ENCODE measurements at places on chromosomes 12 and 14.

GRCh38 chr12:16228067-16228466 lies 49.4 kb downstream of the SLC15A5 start:
- no peak for DNase-seq

- DNase-seq, result no peak
Observed at GRCh38 chr12:108980831-108981618, 39.8 kb downstream of the SVOP start.

DNA sequence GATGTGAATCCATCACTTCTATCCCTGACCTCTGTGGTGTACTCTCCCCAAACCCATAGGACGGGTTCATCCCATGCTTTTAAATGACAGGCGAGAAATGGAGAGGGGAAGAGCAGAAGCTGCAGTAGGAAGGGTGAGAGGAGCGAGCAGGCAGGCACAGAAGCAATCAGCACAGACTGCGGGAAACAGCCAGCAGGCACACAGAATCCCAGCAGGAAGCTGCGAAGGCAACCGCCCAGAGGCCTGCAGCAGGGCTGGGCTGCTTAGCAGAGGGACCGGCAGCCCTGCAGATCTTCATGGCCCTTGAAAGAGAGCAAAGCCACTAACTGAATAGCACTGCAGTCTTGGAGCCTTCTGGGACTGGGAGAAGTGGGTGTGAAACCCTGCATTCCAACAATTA lies 287.0 kb upstream of the FKBP4 start:
- DNase-seq, result no peak

DNA sequence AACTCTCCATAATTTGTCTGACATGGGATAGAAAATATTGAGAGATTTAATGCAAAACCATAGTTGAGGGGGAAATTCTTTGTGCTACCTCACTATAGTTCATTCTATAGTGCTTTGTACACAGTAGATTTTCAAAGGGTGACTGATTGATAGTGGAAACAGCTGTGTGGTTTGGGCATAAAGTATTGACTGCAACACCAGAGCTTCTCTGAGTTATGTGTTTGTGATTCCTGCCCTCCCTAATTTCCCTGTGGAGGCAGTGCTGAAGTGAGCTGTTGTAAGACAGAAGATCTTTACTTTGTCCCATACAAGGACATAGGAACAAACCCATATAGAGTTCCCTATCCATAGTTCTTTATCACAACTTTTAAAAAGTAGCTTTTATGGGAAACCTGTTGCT lies 47.1 kb downstream of the PTPRQ start:
- DNase-seq, result no peak

DNA sequence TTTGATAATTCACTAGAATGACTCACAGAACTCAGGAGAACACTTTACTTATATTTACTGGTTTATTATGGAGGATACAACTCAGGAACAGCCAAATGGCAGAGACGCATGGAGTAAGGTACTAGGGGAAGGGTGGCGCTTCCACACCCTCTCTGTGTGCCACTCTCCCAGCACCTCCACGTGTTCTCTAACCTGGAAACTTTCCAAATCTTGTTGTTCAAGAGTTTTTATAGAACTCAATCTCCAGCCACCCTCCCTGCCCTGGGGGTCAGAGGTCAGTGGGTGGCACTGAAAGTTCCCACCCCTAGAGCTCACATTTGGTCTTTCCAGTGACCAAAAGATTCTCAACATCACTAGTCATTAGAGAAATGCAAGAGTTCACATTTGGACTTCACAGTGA lies 13.2 kb downstream of the TRIM9 start:
- DNase-seq, result no peak

- DNase-seq, result no peak
Observed at GRCh38 chr12:116598311-116599284, 39.4 kb downstream of the MAP1LC3B2 start.

DNA sequence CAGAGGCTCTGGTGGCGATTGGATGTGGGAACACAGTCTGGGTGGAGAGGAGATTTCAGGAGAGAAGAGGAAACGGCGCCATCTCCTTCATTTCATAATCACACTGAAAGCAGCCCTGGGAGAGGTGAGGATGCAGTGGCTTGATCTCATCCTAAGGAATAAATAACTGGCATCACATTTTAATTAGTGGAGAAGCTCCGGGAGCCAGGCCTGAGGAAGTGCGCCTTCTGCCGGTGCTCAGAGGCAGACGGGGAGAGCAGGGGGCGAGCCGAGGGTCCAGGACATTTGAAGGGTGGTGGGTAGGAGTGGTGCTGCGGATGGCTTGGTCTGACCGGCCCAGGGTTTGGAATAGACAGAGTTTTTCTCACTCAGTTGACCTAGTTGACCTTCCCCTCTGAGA lies 265.0 kb downstream of the CACNA1C start:
- DNase-seq, result no peak

- no peak for DNase-seq
Observed at GRCh38 chr14:22974530-22975313, 7.6 kb downstream of the AJUBA start.

GRCh38 chr14:58814466-58814865 lies 176.7 kb downstream of the DACT1 start:
- no peak for DNase-seq

GRCh38 chr12:59425798-59426197 lies 170.0 kb upstream of the SLC16A7 start:
- no peak for DNase-seq

- no peak for DNase-seq
Observed at GRCh38 chr12:48311313-48311712, 39.4 kb downstream of the ZNF641 start.

- DNase-seq, result no peak
Observed at GRCh38 chr14:101654051-101654450, 92.8 kb downstream of the DIO3 start.

DNA sequence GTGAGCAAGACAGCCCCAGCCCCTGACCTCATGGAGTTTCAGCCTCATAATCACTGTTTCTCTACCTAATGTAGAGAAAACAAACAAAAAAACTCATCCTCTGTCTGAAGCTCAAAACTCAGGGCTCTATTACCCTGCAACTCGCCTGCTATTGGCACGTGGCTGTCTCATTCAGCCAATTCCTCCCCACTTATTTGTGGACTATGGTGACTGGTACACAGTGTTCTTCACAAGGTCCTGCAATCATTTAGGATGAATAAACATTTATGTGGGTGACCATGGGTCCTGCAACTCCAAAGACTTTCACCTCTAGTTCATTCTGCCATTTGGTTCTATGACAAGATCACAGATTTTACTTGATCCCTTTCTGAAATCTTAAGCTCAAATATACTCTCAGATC lies 4.7 kb downstream of the PPP2R3C start:
- DNase-seq, result no peak

DNA sequence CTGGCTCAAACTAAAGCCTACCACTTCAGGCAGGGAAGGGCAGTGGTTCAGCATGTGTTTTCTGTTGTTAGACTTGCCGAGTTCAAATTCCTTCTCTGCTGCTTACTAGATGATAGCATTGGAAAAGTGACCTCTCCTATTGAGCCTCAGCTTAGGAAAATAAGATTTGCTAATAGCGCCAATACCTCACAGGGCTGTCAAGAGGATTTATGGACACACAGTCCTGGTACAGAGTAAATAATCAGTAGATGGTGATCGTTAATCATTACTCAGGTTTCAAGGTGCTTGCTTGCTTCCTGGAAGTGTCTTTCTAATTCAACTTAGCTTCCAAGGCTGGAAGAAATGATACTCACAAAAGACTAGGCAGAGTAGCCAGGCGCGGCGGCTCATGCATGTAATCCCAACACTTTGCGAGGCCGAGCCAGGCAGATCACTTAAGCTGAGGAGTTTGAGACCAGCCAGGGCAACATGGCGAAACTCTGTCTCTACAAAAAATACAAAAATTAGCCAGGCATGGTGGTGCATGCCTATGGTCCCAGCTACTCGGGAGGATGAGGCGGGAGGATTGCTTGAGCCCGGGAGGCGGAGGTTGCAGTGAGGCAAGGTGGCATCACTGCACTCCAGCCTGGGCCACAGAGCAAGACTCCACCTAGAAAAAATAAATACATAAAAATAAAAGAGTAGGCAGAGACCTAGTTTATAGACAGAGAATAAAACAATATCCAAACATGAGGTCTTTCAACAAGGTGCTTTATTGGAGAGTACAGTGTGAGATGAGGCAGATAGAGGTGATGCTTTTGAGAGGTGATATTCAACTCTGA lies 6.0 kb downstream of the PLA2G1B start:
- DNase-seq, result no peak

DNA sequence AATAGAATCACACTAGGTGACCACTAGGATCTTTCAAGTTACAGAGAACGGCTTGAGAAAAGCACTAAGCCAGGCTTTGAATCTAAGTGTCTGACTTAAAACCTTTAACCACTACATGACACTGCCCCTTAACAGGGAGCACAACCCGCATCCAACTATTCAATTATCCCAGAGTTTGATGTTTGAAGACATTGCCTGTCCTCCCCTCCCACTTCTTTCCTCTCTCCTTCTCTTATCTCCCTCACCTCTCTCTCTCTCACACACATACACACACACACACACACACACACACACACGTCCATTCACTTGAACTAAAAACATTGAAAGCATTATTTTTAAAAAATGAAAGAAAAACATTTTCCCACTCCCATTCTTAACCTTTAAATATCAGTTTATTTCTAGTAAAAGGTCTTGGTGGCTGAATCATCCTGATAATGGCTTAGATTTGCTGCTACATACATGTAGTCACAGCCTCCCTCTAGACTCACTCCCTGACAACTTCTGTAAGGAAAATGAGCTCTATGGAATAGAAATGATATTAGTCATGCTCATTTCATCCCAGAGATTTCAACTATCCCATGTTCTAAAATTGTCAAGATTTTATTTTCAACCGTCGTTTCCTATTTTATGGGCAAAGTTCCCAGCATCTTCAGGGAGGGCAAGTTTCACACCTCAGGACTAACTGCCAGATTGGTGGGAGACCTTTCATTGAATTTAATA lies 53.5 kb upstream of the RAP1B start:
- no peak for DNase-seq

DNA sequence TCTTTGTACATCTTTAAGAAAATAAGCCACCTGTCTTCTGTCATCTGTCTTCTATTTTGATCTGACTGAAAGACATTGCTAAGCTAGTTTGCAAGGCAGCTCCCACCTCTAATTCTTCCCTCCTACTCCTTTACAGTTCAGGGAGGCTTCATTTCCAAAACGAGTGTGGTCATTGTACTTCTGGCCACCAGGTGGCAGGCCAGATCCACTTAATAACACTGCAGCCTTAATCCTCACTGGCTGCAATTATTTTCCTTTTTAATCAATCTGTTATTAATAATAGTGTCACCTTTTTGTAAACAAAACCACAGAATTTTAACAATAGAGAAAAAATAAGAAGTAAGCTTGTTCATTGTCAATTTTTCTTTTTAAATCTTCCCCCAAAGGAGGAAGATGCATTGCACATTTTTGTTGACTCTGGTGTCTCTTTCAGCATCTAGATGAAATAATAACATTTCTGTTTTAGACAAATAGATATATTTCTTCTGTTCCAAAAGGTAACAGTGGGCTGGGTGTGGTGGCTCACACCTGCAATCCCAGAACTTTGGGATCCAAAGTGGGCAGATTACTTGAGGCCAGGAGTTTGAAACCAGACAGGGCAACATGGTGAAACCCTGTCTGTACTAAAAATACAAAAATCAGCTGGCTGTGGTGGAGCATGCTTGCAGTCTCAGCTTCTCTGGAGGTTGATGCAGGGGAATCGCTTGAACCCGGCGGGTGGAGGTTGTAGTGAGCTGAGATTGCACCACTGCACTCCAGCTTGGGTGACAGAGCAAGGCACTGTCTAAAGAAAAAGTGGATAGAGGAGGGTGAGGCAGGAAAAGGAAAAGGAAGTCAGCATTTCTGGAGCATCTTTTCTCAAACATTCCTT lies 23.3 kb downstream of the GABARAPL1 start:
- DNase-seq, result peak; percentile 64

GRCh38 chr14:65461730-65462129 lies 49.2 kb downstream of the FUT8 start:
- no peak for DNase-seq

- DNase-seq, result no peak
Observed at GRCh38 chr14:99969673-99970322, 95.4 kb upstream of the EVL start.

GRCh38 chr12:5505751-5506150 lies 73.8 kb downstream of the NTF3 start:
- DNase-seq, result no peak

- no peak for DNase-seq
Observed at GRCh38 chr14:54106661-54107377, 150.2 kb upstream of the BMP4 start.

DNA sequence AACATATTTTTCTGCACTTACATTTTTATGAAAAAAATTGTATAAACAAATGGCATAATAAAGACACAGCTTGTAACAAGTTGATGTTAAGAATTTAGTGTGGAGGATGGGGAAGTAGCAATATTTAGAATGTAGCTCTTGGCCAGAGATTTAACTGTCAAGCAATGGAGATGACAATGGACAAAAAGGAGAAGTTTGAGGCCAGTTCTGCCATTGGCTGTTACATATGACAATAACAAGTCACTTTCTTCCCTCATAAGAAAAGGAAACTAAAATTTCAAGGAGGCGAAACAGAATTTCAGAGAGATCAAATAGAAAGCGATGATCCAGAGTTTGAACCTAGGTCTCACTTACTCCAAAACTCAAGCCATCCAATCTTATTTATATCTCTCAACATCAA lies 122.8 kb upstream of the CCDC175 start:
- DNase-seq, result no peak

GRCh38 chr12:105419606-105420005 lies 89.1 kb downstream of the C12orf75 start:
- no peak for DNase-seq

GRCh38 chr12:31491241-31491794 lies 99.6 kb downstream of the DENND5B start:
- no peak for DNase-seq

- DNase-seq, result no peak
Observed at GRCh38 chr14:44898551-44898950, 63.2 kb downstream of the KLHL28 start.
